ENCODE measurements at places on chromosomes 13 and 19. TPM values are rescaled to one million over a fixed set of nuclear protein-coding genes. Genes with fewer than 3 reads are reported as not detected.

DNA sequence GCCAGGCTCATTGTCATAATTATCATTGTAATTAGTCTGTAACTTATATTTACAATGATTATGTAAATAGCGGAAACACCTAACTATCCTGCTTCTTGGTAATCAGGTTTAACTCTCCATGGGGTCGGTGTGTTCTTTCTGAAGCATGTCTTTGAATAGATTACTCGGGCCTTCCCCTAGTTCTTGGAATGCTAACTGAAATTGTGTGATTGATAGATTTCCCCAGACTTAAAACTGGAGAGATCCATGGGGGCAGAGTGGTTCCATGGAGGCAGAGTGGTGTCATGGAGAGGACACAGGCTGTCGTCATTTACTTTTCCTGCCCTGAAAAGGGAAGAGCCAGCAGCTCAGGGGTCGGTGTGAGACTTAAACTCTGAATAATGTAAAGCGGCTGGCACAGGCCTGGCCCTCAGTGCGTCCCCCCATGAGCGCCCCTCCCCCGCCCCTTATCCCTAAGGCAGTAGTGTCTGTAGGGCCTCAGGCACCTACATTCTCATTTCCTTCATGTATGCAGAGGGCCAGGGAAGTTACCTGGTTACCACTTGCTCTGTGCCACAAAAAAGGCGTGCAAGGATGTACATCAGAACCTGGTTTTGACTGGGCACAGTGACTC, 225.1 kb downstream of the TM9SF2 start:
- DNase-seq, result no peak

Gene PABPC3
- polyA plus RNA-seq, result 1.1 TPM

DNA sequence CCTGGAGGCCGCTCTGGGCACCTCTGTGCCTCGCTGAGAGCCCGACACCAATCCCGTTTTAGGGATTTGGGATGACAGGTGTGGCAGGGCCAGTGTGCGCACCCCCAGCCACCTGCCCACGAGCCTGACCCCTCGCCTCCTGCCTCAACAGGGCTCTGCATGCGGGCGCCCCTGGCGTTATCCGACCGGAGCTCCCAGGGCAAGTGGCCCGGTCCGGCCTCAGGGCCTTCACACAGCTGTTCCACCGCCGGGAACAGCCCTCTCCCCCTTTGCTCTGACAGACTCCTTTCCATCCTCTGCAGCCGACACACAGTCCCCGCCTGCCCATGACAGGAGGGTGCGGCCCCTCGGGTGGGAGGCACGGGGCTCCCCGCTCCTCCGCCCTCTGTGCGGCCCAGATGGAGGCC, 7.1 kb upstream of the WDR18 start:
- no peak for DNase-seq

DNA sequence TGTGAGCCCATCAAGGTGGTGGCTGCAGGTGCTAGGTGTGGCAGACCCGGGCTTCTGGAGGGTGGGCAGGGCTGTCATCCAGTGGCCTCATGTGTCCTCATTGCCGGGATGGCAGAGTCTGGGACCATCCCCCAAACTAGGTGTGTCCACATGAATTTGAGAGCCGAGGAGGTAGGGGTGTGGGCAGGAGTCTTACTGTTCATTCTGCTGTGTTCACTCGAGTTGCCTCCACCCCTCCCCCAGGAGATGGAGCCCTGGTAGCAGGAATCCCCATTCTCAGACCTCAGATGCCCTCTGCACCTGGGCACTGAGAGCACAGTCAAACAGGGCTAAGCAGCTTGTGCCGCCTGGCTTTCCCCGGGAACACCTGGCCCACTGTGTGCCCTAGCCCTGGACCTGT, 22.4 kb downstream of the NAXD start:
- no peak for DNase-seq

- DNase-seq, result no peak
These were observed 531.7 kb downstream of the SLITRK1 start for GRCh38 chr13:83350569-83350968.

Gene BEST2
- polyA plus RNA-seq, result not detected

GRCh38 chr19:16141043-16141442, 2.4 kb upstream of the HSH2D start:
- DNase-seq, result no peak

Gene NALCN
- polyA plus RNA-seq, result 1.2 TPM

Gene TEKTIP1
- 6.8 TPM for polyA plus RNA-seq

Gene CRX
- 0.14 TPM for polyA plus RNA-seq

Gene OXGR1
- polyA plus RNA-seq, result 5.5 TPM

DNA sequence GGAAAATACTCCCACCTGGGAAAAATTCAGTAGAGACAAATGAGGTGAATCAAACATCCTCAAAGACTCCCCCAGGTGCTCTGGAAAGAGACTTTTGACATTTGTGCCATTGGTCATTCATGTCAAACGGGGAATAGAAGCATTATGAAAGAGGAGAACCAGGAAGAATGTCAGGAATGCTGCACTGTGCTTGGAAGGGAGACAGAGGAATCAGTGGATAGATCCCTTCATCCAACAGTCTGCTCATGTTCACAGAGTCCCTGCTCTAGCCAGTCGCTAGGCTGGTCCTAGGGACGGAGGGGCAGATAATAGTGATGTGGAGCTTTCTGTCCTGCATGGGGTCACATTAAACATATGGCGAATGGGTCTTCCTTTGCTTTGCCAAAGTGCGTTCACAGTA, 384.4 kb downstream of the FGF9 start:
- DNase-seq, result no peak

DNA sequence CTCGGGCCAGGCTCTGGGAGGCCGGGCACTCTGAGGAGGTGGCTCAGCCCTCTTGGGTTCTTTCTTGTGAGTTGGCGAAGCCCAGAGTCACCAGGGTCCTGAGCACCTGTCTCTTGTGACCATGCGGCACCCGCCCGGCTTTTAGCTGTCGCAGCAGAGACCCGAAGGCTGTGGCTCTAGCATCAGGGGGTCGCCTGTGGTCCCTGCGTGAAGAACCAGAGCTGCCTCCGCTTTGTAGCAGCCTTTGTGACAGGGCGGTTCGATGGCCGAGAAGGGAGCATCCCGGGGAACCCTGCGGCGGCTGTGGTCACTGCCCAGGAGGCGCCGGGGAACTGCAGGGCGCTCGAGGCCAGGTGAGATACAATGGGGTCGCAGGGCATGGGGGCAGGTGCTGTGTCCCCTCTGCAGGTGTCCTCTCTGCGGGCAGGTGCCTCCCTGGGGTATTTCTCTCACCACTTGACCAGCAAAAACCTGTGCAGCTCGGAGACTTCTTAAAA, 10.4 kb downstream of the MCF2L start:
- no peak for DNase-seq

Gene IZUMO2
- 0.26 TPM for polyA plus RNA-seq

Gene ZNF723
- polyA plus RNA-seq, result not detected

DNA sequence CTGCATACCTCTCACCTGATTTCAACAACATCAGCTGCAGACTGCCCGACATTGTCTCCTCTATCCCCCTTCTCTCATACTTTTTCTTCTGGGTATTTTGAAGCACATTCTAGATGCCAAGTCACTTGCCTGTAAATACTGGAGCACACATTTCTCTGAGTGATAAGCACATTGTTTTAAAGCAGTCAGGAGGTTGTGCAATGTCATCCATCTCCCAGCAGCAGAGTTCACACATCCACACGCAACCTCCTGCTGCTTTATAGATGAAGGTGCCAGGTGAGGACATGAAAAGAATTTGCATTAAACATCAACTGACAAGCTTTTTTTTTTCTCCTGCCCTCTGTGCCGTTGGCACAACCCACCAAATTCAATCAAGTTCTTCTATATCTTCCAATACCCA, 5.5 kb downstream of the UPK1A start:
- no peak for DNase-seq

DNA sequence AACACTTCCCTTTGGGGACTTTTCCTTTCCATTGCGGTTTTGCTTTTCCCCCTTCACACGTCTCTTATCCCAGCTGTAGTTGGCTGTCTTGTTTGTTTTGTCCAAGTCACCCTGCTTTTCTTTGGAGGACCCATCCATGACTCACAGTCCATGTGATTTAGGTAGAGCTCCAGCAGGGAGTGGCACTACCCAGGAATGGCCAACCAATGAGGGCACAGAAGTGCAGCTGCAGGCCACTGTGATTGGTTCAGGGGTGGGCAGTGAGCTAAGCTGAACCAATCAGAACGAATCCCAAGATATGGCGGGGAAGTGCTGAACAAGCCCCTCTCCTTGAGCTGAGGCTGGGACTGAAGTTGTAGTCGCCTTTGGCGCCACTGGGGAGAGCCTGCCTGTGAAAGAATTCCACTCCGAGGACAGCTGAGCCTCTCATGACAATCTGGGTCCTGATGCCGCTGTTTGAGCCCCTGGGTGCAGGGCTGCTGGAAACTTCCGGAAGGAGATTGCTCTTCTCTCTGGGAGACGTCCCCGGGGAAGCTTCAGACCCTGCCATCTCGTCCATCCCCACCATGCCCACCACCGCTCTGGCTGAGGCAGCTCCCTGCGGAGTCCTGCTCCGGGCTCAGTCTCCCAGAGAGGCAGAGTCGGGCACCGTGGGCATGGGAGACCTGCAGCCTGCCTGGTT, 62.9 kb upstream of the URI1 start:
- DNase-seq, result no peak

Gene EVI5L
- polyA plus RNA-seq, result 18.2 TPM

DNA sequence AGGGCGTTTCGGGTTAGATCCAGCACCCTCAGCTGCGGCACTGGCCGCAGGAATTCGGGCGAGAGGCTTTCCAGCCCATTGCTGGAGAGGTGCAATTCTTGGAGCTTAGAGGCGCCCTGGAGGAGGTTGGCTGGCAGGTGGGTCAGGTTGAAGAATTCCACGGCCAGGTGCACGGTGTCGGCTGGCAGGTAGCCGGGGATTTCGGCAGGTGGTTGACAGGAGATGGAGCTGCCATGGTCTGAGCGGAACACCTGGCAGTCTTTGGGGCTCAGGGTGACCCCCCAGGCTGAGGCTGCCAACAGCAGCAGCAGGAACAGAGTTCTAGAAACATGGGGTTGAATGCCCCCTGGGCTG, 1.3 kb downstream of the LRG1 start:
- no peak for DNase-seq

DNA sequence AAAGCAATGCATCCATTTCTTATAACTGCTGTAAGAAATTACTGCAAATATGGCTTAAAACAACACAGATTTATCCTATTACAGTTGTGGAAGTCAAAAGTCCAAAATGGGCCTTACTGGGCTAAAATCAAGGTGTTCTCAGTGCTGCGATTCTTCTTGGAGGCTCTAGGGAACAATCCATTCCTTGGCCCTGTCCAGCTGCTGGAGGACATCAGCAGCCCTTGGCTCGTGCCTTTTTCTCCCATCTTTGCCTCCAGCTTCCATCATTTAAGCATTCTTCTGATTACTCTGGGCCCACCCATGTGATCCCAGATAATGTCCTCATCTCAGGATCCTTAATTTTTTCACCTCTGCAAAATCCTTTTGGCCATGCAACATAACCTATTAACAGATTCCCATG, 607.1 kb downstream of the DCT start:
- DNase-seq, result no peak

- no peak for DNase-seq
These were observed 24.9 kb upstream of the GAS6 start for GRCh38 chr13:113888701-113889330.

- DNase-seq, result no peak
These were observed 152.8 kb downstream of the SOX1 start for GRCh38 chr13:112219740-112220139.

GRCh38 chr13:67735651-67736050, 505.5 kb upstream of the PCDH9 start:
- no peak for DNase-seq

Gene EXOC3L2
- 11.6 TPM for polyA plus RNA-seq

Gene TNFSF13B
- polyA plus RNA-seq, result 1.8 TPM

DNA sequence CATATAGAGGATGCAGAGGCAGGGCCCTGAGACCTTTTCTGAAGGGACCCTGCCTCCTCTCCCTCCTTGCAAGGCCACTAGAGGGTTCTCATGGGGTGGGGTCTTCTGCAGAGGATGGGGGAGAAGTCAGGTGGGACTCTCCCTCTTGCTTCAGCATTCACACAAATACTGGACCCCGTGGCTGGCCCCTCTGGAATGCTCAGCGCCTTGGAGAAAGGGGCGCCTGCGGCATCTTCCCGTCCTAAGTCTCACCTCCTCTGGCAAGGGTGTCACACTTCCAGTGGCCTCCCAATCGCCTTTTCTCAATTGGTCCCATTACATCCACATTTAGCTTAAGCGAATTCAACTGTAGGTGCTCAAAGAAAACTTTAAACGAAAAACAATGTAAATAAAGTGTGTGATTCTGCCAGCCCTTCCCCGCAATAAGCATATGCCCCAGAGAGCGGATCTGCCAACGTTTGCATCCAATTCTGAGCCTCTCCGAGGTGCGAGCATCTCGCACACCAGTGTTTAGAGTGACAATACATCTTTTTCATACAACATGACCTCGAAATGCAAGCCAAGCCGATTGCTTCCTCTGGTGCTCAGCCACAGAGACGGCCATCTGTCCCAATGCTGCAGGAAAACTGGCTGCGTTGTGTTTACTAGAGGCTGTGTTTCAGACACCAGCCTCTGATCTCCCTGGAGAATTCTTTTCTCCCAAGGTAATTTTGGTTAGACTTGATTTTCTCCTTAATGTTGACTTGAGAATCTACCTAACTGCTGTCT, 69.1 kb upstream of the WASF3 start:
- no peak for DNase-seq

Gene UBE2L5
- 0.36 TPM for polyA plus RNA-seq

Gene ZNF865
- 11.6 TPM for polyA plus RNA-seq

DNA sequence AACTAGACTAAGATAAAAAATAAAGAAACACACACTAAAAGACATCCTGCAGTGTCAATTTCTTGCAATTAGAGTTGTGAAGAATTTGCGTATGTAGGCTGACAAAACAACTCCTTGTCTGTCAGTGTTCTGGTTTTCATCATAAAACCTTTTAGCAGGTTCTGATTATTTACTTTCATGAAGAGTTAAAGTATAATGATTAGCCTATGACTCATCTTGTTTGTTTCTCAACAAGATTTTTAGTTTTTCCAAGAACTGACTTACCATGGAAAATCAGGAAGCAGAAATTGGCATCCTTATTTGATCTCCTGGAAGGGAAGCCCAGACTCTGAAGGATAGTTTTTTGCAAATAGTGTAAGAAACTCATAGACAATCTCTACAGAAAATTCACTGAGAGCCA, 848.7 kb upstream of the PCDH9 start:
- no peak for DNase-seq

Gene RASAL3
- 1.0 TPM for polyA plus RNA-seq

DNA sequence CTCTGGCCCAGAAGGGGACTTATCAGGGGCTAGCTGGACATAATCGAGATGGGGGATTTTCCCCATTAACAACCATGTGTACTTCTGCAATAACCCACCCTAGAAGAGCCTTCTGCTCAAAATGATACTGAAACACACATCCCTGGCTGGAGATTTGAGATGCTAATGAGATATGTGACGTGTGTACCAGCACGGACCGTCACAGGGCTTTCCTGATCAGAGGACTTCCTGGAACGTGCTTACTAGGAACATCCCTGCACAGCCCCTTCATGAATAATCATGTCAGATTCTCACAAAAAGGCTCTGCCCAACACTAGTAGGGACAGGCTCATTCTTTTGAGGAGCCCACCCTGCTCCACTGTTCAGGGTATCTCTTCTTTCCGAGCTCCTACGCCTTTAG, 6.5 kb upstream of the ERVV-1 start:
- DNase-seq, result no peak
